ENCODE measurements at places on chromosomes 12 and 14.

GRCh38 chr12:95088379-95088778 is 15.0 kb upstream of the NR2C1 start:
- DNase-seq = no peak

- no peak for DNase-seq
These were observed 49.1 kb downstream of the KCNA1 start for GRCh38 chr12:4958697-4959375.

DNA sequence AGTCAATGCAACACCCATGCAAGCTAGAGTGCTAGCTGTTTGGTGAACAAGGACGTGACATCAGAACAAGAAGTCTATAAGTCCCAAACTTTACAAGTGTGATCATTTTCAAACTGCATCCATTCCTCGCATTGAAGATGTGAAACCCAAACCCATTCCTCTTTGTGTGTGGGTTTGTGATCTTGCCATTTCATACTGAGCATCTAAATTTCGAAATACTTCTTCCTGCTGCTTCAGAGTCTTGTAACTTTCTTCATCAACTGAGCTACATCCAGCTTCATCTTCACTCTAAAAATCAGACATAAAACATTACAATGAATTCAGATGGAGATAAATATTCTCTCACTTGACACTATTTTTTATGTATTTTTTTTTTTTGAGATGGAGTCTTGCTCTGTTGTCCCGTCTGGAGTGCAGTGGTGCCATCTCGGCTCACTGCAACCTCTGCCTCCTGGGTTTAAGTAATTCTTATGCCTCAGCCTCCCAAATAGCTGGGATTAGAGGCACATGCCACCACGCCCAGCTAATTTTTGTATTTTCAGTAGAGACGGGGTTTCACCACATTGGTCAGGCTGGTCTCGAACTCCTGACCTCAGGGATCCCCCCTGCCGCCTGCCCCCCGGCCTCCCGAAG is 4.8 kb upstream of the ZCCHC8 start:
- DNase-seq = no peak

- DNase-seq = no peak
These were observed 64.8 kb downstream of the HECTD4 start for GRCh38 chr12:112317481-112317880.

DNA sequence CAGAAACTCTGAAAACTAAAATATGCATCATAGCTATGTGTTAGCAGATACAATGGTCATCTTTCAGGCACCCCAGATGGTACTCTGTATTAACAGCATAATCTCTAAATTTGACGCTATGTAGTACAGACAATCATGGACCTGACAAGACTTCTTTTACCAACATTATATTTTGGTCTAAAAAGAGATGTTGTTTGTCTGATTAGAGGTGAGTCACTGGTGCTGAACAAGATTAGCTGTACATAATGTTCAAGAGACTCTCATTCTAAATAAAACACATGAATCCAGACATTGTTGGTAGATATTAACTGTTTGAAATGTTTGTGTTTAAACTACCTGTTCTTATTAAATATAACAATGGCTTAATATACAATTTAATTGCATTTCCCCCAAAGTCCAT is 146.4 kb upstream of the LMNTD1 start:
- no peak for DNase-seq

- no peak for DNase-seq
These were observed 90.5 kb downstream of the SLC2A13 start for GRCh38 chr12:40015345-40015744.

- no peak for DNase-seq
These were observed 268.8 kb downstream of the ADGRD1 start for GRCh38 chr12:131222329-131223139.

DNA sequence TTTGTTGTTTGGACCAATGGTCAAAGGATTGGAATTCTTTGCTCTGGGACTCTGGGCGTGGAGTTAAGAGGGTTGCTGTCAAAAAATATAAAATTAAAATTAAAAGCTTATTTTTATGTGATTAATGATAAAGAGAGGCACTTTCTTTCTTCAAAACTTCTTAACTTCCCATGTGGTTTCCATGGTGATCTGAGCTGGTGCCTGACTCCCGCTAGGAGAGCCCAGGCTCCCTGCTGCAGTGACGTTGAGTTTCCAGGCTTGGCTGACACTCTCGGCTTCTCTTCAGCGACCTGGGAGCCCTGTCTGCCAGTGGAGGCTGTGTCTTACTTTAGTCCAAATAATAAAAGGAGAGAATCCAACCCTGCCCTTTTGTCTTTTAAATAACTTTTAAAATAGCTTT is 84.4 kb downstream of the GALC start:
- DNase-seq = no peak
